ENCODE measurements at places on chromosomes 2 and 18. TPM values are rescaled to one million over a fixed set of nuclear protein-coding genes. Genes with fewer than 3 reads are reported as not detected.
A peak's percentile ranks its signal among the peaks of the same experiment; 100 is the strongest.

DNA sequence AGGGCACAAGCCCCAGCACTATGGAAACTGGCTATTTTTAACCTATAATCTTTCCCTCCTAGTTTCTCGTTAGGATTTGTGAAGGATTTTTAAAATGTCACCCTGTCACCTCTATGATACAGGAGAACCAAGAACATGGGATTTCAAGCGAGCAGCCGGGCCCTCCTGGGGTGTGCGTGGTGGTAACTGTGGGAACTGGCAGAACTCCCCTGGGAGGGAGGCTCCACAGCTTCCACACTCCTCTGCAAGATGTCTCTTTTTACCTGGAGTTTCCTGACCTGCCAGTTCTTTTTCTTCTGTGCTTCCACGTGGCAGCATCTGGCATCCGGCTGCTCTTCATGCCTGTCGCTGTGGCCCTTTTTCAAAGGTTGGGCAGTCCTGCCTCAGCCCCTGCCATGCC is 386.3 kb upstream of the MYT1L start:
- no peak for DNase-seq

DNA sequence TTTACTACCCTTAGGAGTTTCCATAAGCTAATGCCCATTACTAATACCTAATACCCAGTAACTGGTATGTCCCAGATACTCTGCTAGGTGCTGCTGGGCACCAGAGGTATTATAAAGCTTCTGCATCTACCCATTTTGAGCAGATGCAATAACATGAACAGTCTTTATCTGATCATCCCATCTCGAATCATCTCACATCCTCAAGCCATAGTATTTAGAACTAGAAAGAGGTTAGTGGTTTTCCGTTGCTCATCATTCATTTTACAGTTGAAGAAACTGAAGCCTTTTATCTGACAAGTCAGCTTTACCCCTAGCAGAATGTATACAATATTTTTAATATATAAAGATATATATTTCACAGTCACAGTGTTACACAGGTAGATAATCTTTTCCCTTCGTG is 99.1 kb upstream of the TCF4 start:
- DNase-seq, result no peak

GRCh38 chr2:121670181-121670580 is 20.9 kb upstream of the CLASP1 start:
- DNase-seq, result peak; percentile 19

- DNase-seq, result no peak
Measured at GRCh38 chr2:60079562-60079961, 473.9 kb downstream of the BCL11A start.

DNA sequence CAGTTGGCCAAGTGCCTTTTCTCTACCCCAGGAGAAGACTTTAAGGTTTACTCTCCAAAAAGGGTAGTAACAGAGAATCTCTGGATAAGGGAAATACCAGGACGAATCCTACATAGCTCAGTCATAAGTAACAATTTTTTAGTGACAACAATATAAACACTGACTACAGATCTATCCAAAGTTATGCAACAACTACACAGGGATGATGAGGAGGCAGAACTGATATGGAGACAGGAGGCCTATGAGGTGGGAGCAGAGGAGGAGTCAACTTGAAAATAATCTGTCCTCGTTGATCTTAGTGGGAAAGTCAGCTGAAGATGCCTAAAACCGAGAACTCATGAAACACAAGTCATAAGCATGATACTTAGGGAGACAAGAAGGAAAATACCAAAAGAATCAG is 40.2 kb downstream of the SLC35F5 start:
- DNase-seq, result no peak

DNA sequence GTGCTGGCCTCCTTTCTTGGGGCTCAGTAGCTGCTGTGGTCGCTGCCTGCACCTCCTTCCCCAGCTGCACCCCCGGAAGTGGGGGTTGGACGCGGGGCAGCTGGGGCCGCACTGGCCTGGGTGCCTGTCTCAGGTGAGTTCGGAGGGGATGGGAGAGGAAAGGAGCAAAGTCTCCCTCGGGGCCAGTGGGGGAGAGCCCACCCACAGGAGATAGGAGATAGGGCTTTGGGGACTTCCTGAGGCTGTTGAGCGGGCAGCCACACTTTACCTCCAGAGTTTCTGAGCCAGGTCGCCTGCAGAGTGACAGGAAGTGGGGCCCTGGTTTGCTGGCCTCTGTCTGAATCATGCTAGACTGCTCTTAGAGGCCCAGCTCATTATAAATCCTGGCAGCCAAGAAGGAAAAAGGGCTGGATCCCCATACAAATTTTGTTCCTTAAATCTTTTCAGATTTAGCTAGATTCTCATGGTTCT is 8.1 kb downstream of the MBP start:
- DNase-seq, result no peak

GRCh38 chr2:221096706-221097567 is 475.2 kb downstream of the EPHA4 start:
- peak; percentile 92 for DNase-seq

GRCh38 chr2:24632172-24632571 is 141.1 kb downstream of the NCOA1 start:
- no peak for DNase-seq

- DNase-seq, result no peak
Measured at GRCh38 chr2:38653380-38653714, 12.6 kb upstream of the GALM start.

GRCh38 chr18:77015771-77016710 is 116.5 kb downstream of the MBP start:
- DNase-seq, result no peak

DNA sequence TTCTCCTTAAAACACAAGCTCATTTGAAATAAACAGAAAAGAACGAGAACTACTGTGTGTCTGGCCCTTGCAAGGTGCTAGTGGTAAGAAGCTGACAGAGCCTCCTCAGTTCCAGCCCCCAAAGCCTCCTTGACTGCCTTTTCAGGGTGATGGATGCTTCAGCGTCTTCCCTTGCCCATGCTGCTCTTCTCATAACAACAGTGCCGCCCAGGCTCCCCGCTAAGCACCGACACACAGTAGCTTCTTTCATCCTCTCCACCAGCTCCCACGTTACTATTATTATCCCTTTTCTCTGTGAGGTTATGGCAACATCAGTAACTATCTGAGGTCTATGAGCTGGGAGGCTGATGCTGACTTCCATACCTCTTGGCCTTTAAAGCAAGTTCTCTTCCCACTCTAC is 418.6 kb downstream of the TSN start:
- DNase-seq, result no peak

GRCh38 chr2:214482728-214483127 is 71.9 kb downstream of the VWC2L start:
- DNase-seq, result no peak

DNA sequence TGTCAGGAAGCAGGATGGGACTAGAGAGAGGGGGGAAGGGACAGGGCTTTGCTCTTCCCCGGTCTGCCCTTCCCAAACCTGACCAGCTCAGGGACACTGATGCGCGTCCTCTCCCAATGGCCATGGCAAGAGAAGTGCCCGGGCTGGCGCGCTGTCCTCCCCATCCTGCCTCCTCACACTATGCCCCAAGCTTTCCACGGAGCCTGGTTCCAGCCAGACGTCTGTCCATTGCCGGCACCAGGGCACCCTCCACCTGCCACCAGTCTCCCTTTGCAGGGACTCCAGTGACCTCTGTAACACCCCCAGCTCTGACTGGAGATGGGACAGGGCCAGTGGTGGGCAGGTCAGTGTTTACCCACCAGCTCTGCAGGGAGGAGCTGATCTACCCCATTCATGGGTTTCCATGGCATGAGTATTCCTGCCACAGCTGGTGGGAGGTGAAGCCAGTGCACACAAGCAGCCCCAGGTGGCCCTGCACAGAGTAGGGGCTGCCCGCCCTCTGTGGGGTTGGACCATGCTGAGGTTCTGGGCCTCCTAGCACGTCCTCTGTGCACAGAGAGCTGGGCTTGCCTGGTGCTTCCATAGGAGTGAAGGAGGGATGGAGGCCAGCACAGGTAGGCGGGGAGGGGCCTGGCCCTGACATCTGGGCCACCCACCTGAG is 109.5 kb downstream of the PXDN start:
- DNase-seq, result no peak

DNA sequence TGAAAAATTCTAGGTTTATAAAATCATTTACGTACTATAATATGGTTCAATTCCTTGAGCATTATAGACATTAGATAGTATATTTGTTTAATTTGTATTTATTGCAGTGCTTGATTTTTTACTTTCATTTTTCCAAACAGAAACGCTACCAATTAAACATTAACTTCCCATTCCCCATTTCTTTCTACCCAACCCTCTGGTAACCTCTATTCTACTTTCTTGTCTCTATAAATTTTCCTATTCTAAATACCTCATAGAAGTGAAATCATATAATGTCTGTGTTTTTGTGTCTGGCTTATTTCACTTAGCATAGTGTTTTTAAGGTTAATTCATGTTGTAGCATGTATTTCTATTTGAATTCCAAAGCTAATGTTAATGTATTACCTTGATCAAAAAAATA is 11.6 kb upstream of the SLC39A10 start:
- DNase-seq, result no peak

DNA sequence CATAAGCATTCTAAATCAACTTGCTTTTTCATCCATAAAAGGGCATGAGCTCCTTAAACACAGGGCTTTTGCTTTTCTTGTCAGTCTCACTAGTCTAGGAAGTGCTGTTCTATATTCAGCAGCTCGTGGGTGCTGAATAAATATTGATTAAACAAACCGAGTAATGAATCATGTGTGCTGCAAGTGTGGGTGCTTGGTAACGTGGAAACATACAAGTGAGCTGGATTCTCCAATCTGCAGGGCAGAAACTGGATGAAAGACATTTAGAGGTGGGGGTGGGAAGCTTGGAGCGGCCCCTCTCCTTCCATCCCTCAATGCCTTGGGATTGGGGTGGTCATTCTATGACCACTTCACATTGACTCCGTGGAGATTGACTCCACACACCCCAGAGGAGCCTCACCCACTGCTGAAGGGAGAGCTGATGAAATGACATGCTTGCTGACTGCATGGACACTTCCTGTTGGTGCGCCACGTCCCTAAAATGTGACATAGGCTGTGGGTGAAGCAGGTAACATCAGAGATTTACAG is 114.6 kb downstream of the DOCK10 start:
- peak; percentile 93 for DNase-seq

GRCh38 chr2:157822993-157823392 is 53.1 kb downstream of the ACVR1 start:
- DNase-seq, result peak; percentile 56

ZNF396 gene
- 0.79 TPM for total RNA-seq

LIPG gene
- total RNA-seq, result 9.5 TPM

CCDC178 gene
- 0.90 TPM for total RNA-seq

MFF gene
- total RNA-seq, result 63.4 TPM

MRPL30 gene
- 21.5 TPM for total RNA-seq

ABCG5 gene
- not detected for total RNA-seq

ZNF519 gene
- 1.3 TPM for total RNA-seq

All from bronchial epithelial cell (primary cell).